ENCODE measurements at places on chromosomes 4 and X. TPM values are rescaled to one million over a fixed set of nuclear protein-coding genes. Genes with fewer than 3 reads are reported as not detected.
A peak's percentile ranks its signal among the peaks of the same experiment; 100 is the strongest.

DNA sequence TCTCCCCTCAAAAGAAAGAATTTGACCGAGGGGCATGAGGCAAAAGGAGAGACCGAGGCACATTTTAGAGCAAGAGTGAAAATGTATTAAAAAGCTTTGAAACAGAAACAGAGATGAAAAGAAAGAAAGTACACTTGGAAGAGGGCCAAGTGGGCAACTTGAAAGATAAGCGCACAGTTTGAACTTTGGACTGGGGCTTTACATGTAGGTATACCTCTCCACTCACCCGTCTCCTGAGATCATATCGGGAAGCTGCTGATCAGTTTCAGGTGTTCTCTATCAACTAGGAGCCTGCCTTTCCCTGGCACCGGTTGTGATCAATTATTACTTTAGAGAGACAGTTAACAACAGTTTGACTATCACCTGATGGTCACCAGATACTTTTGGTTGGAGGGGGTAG, 2666.5 kb downstream of the ARAP2 start:
- no peaks in the 10 kb centered on the region for H3K4me1 ChIP-seq
- no peaks in the 10 kb centered on the region for H3K36me3 ChIP-seq
- DNase-seq = no peak
- no peak overlapping the region for H3K4me3 ChIP-seq
- H3K27me3 ChIP-seq = no peaks in the 10 kb centered on the region

DNA sequence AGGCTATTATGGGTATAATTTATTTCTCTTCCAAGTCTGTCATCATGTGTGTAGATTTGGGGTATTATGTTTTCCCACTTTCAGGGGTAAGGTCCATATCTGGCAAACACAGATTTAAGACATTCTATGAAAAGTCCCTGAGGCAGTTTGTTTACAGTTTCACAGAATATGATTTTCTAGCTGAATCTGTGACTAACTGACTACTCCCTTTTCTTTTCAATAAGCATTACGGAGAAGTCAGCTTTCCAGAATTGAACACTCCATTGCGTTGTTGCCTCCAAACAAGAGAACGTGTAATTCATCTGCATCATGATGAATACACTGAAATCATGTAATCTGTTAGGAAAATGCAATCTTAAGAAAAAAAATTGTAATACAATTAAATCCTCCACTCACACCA, 226.7 kb upstream of the SFRP2 start:
- no peak overlapping the region for H3K27ac ChIP-seq
- no peak for DNase-seq
- H3K27me3 ChIP-seq = no peaks in the 10 kb centered on the region
- no peaks in the 10 kb centered on the region for H3K36me3 ChIP-seq

DNA sequence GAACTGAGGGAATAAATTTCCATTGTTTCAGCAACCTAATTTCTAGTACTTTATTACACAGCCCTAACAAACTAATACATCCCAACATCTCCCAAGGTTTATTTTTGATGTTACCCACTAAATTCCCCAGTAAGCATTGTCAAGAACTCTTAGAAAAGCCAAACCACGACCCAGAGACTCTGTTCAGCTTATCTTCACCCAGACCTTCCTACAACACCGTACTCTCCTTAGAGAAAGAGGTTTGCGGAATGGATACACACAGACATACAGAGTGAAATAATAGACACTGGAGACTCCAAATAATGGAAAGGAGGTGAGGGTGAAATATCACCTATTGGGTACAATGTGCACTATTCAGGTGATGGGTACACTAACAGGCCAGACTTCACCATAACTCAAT, 75.6 kb downstream of the LRBA start:
- no peaks in the 10 kb centered on the region for H3K36me3 ChIP-seq
- no peaks in the 10 kb centered on the region for H3K27me3 ChIP-seq
- H3K27ac ChIP-seq = no peak overlapping the region
- peaks cover 23% of the 10 kb centered on the region for H3K4me1 ChIP-seq
- DNase-seq = no peak

DNA sequence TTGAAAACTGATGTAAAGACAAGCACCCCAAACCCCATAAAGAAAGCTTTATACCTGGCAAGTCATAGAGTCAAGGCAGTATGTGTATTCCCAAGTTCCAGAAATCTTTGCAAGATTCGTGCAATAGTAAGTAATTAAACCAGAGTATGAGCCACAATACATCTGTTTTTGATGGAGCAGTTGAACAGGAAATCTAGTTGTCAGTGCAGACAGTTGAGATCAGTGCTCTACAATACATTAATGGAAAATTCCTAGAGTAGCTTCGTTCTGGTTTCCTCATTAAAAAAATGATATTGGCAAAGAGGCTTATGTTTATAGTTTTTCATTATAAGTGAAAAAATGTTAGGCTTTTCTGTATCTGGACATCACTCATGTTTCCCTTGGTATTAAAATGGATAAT, 575.3 kb downstream of the TRIML1 start:
- DNase-seq = no peak
- no peaks in the 10 kb centered on the region for H3K27me3 ChIP-seq
- H3K4me1 ChIP-seq = no peaks in the 10 kb centered on the region
- H3K4me3 ChIP-seq = no peak overlapping the region
- H3K27ac ChIP-seq = no peak overlapping the region

Gene SHROOM3
- total RNA-seq = 52.7 TPM

- H3K27ac ChIP-seq = no peak overlapping the region
- no peaks in the 10 kb centered on the region for H3K36me3 ChIP-seq
- no peaks in the 10 kb centered on the region for H3K27me3 ChIP-seq
- H3K4me1 ChIP-seq = no peaks in the 10 kb centered on the region
- DNase-seq = no peak
These were observed 132.6 kb downstream of the ANAPC4 start for GRCh38 chr4:25509646-25510045.

GRCh38 chrX:23742697-23743622, at the start of gene ACOT9:
TSS of gene ACOT9 (minus strand) at chrX:23743276. CDS start at chrX:23743144, 132 bp downstream.
- H3K4me3 ChIP-seq = peak within 1 kb of the TSS; percentile 55
- H3K4me1 ChIP-seq = no peaks in the 10 kb centered on the region
- peak; percentile 92 for DNase-seq
- H3K36me3 ChIP-seq = no peaks in the 10 kb centered on the region
- H3K27ac ChIP-seq = no peak within 1 kb of the TSS

DNA sequence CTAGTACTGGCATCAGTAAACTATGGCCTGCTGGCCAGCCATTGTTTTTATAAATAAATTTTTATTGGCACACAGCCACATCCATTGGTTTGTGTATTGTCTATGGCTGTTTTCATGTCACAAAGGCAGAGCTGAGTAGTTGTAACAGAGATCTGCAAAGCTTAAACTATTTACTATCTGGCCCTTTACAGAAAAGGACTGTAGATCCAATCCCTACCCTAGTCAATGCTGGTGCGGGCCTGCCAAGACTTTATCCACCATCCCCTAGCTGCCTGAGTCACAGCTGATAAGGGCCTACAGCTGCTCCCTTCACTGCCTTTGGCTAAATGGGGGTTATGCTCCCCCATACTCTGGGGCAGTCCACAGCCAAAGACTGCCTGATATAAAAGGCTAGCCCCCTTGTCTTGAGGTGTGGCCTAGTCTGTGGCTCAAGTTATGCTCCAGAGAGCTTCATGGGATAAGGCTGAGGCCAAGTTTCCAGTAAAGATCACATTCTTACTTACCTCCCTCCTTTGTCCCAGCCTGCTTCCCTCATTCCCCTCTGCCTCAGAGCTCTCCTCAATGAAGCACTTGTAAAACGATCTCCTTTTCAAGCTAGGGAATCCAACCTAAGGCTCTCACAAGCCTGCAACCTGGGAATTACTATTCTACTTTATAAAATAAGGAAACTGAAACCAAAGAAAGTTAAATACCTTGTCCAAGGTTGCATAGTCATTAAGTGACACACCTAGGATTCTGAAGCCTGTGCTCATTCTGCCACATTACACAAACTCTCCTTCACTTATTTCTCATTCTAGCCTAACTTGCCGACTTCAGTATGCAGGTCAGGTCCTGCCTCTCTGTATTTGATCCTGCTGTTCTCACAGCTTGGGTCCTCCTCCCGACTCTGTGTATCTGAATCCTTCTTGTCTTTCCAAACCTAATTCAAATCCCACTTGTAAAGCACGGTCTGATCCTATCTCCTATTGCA, 20.7 kb downstream of the ACE2 start:
- no peaks in the 10 kb centered on the region for H3K36me3 ChIP-seq
- DNase-seq = peak; percentile 11
- H3K27ac ChIP-seq = peak overlapping the region; percentile 41
- peaks cover 26% of the 10 kb centered on the region for H3K4me1 ChIP-seq

Gene CDX4
- total RNA-seq = 0.92 TPM

DNA sequence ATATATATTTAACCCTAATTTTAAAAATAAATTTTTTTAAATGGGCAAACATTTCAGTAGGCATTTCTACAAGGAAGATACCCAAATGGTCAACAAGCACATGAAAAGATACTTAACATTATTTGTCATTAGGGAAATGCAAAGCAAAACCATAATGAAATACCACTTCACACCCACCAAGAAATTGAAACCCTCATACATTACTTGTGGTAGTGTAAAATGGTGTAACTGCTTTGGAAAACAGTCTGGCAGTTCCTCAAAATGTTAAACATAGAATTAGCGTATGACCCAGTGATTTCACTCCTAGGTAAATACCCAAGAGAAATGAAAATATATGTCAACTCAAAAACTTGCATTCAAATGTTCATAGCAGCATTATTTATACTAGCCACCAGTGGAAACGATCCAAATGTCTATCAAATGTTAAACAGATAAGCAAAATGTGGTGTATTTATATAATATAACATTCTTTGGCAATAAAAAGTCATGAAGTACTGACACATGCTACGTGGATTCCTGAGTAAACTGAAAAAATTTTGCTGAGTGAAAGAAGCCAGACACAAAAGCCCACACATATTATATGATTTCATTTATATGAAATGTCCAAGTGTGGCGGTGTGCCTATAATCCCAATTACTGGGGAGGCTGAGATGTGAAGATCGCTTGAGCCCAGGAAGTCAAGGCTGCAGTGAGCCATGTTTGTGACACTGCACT, 16.6 kb downstream of the TRIM2 start:
- no peak for DNase-seq
- no peaks in the 10 kb centered on the region for H3K36me3 ChIP-seq
- H3K4me3 ChIP-seq = no peak overlapping the region
- H3K27me3 ChIP-seq = peaks cover 54% of the 10 kb centered on the region
- H3K4me1 ChIP-seq = peaks cover 22% of the 10 kb centered on the region

Gene FAM9C
- total RNA-seq = not detected

- H3K27me3 ChIP-seq = no peaks in the 10 kb centered on the region
- H3K4me1 ChIP-seq = no peaks in the 10 kb centered on the region
- DNase-seq = no peak
- no peaks in the 10 kb centered on the region for H3K36me3 ChIP-seq
- no peak overlapping the region for H3K4me3 ChIP-seq
These were observed 50.7 kb downstream of the MRPL1 start for GRCh38 chr4:77913348-77913747.

Gene DNAAF6
- not detected for total RNA-seq

GRCh38 chr4:137387924-137388323, 144.4 kb downstream of the PCDH18 start:
- H3K27ac ChIP-seq = no peak overlapping the region
- H3K4me3 ChIP-seq = no peak overlapping the region
- no peaks in the 10 kb centered on the region for H3K4me1 ChIP-seq
- DNase-seq = no peak
- no peaks in the 10 kb centered on the region for H3K36me3 ChIP-seq

GRCh38 chrX:25144043-25144940, 128.5 kb upstream of the ARX start:
- no peaks in the 10 kb centered on the region for H3K36me3 ChIP-seq
- peak overlapping the region; percentile 49 for H3K4me3 ChIP-seq
- no peak overlapping the region for H3K27ac ChIP-seq
- no peaks in the 10 kb centered on the region for H3K27me3 ChIP-seq
- peaks cover 29% of the 10 kb centered on the region for H3K4me1 ChIP-seq

Gene GPRASP2
- total RNA-seq = 44.0 TPM

DNA sequence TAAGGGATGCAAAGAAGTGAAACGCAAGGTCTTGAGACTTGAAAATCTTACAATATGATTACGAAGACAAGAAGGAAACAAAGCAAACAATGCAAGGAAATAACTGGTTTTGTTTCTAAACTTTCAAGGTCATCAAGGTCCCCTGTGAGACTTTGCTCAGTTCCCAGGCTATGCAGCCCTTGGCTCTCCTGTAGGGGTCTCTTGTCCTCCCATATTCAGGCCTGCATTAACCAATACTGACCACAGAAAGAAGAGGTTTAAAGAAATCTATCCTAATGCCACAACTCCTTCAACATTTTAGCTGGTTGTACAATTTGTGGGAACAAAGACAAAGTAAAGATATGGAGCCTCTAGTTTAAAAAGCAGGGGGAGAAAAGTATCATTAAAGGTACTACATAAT, 209.2 kb downstream of the LHFPL1 start:
- H3K36me3 ChIP-seq = no peaks in the 10 kb centered on the region
- DNase-seq = no peak
- no peaks in the 10 kb centered on the region for H3K27me3 ChIP-seq
- H3K27ac ChIP-seq = no peak overlapping the region
- H3K4me3 ChIP-seq = no peak overlapping the region

DNA sequence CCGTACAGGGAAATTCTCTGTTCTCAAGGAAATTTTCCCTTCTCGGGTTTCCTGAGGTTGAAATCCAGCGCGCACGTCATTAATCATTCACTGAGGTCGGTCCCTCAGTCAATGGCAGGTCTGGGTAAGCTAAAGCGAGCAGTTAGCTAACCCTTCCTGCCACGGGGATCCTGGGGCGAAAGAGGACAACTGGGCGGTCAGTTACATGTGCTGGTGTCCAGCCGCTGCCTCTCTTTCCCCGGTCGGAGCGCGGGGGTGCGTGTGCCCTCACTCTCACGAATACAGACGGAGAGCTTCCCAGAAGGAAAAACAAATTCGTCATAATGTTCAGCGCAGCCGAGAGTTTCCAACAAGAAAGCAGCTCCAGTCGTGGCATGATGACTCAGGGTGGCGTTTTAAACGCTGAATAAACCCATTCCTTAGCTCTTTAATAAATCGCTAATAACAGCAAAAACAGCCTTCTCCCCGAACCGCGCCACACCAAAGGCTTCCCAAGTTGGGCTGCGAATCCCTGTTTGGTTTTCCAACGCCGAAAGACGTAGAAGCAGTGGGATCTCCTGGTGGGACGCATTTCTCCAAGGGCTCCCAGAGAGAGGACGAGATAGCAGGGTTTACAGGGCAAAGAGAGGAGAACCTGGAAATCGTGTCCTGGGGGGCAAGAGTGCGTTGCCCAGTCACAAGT, 752 bp upstream of the FGF5 start:
- H3K4me3 ChIP-seq = peak overlapping the region; percentile 55
- H3K4me1 ChIP-seq = peaks cover 24% of the 10 kb centered on the region
- H3K36me3 ChIP-seq = no peaks in the 10 kb centered on the region
- peaks cover 100% of the 10 kb centered on the region for H3K27me3 ChIP-seq
- H3K27ac ChIP-seq = no peak overlapping the region
- DNase-seq = peak; percentile 38
